Cerebellar nuclear complex (tissue), 1 donor: ENCODE measurements at places on chromosomes 5 and 9.

- no peak for DNase-seq
Observed at GRCh38 chr5:41796061-41796460, 74.2 kb downstream of the OXCT1 start.

- DNase-seq, result no peak
Observed at GRCh38 chr5:52910071-52910470, 79.1 kb upstream of the ITGA2 start.

- DNase-seq, result no peak
Observed at GRCh38 chr9:84000186-84000585, 19.6 kb downstream of the RMI1 start.

DNA sequence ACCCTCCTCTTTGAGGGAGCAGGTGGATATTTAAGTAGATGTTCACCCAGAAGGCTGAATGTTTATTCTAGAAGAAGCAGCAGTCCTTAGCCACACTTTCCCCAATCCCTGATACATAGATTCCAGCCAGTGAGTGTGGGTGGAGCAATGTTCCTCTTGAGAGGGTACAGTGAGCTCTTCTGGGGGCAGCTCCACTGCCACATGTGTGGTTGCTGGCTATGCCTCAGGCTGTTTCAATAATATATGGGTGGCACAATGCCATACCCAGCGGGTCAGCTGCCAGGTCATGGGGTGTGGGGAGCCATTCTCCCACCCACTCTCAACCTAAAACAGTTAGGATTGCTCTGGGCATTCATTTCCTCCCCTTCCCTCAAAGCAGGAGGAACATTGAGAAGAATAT, 61.6 kb upstream of the DAB2 start:
- DNase-seq, result no peak

GRCh38 chr5:96209829-96210228, 223.2 kb downstream of the PCSK1 start:
- no peak for DNase-seq

DNA sequence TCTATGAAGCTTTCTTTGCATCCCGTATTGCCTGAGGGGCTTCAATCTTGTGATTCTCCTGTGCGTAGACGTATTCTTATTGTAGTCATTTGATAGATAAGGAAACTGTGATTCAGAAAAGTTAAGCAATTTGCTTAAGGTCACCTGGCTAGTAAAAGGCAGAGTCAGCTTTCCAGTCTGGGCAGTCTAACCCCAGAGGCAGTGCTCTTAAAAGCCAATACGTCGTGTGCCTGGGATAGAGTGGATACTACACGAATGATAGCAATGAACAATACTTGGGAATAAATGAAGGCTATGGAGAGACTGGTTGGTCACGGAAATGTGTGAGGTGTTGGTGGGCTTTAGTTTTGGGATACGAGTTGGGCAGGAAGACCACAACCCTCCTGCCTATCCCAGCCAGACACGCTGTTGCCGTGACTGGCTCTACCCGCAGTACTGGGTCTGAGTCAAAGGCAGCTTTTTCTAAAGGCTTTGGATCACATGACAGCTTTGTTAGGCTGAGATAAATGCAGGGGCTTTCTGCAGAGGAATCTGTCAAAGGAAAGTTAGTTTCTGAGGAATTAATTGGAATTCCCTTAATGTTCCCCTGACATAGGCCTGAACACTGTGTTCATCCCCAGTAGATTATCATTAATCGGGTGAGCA, 302.6 kb downstream of the KIF4B start:
- DNase-seq, result no peak

GRCh38 chr5:172985596-172985995, 2.0 kb downstream of the ATP6V0E1 start:
- no peak for DNase-seq

GRCh38 chr5:103909391-103909790, 346.8 kb upstream of the NUDT12 start:
- no peak for DNase-seq

DNA sequence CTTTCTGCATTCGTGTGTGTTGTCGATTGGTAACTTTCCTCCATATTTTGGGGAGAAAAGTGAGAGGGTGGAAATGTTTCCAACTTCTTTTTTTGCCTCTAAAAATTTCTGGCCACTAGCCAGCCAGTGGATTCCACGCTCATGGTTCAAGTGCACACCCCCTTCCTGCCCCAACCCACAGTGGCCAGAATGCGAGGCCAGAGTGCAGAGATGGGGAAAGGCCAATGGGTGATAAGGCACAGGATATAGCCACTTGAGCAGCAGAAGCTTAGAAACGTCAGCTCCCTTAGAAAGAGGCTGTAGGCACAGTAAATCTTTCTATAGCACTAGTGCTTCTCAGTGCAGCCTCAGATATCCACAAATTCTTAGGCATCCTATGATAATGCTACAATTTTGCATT, 75.8 kb upstream of the ADRB2 start:
- no peak for DNase-seq

DNA sequence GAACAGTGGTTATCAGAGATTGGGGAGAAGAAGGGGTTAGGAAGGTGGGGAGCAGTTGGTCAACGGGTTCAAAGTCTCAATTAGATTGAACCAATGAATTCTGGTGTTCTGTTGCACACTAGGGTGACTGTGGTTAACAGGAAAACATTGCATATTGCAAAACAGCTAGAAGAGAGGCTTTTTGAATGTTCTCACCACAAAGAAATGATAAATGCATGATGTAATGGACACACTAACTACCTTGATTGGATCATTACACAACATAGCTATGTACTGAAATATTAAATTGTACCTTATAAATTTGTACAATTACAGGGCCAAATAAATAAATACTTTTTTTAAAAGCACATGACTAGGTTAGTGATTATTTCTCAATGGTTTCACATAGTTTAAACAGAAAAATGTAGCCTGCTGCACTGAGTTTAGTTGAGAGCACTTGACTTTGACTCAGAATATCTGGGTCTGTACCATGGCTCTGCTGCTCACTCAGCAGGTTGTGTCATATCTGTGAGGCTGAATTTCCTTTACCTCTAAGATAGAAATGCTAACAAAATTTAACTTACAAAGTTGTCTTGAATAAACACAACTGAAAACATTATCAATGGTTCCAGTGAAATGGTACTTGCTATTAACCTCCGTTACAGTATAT, 30.4 kb downstream of the NUDT12 start:
- DNase-seq, result no peak

- DNase-seq, result no peak
Observed at GRCh38 chr5:171647043-171647903, 138.3 kb upstream of the SMIM23 start.

DNA sequence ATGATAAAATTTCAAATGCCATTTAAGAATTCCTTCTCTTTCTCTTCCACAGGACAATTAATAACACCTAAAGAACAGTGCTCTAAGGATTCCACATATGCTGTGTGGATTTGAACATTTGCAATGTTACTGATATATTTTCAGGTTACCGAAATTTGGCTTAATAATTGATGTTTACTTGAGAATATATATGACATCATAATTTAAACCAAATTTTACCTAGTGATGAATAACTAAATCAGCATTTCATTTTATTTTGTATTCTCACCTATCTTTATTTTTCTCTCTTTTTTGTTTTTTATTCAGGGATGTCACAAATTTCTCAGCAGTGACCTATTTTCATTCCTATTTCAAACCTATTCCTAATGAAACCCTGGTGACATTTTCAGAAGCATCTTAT, 429.6 kb downstream of the SLCO4C1 start:
- DNase-seq, result no peak

DNA sequence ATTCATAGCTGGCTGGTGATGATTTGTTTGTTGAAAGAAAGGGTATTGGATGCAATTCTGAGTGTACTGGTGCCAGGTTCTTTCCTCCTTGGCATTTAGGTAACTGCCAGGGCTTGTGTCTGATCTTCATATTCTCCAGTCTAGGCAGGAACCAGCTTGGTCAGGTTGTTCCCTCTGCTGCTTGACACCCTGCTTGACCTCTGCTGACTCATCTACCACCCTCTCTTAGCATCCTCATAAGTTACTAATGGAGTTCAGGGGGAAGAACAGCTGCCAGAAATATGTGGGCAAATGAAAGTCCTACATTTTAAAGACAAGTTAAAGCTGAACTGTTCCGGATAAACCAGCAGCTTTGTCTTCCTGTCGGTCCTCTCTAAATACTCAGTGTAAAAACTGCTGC, 116.1 kb upstream of the TNC start:
- no peak for DNase-seq

DNA sequence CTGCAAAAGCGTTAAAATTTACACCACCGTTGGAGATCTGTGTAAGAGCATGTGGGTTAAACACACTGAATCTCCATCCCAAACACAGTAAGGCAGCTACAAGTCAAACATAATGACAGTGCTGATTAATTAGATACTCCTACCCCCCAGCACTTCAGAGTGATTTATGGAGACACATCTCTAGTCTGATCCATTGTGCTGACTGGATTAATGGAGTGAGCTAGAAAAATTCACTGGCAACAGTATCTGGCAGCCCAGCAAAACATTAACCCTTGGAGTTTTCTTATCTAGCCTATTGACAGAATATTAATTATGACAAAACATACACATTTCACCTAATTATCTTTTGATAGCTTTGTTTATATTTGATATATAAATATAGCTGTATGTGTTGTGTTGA, 188.6 kb upstream of the ISL1 start:
- DNase-seq, result no peak

GRCh38 chr5:113514289-113514635, 768 bp downstream of the YTHDC2 start:
- no peak for DNase-seq

DNA sequence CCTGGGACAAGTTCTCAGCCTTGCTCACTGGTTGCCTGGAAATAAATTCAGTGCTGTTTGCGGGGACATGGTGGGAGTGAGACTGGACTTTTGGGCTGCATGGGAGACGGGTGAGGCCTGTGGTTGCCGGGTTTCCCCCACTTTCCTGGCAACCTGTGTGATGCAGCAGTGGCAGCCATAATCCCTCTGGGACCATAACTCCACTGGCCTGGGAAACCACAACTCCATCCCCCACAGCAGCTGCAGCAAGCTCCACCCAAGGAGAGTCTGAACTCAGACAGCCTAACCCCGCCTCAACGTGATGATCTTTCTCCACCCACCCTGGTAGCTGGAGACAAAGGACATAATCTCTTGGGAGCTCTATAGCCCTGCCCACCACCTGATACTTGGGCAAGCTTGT, 349.9 kb downstream of the PIK3R1 start:
- DNase-seq, result no peak

DNA sequence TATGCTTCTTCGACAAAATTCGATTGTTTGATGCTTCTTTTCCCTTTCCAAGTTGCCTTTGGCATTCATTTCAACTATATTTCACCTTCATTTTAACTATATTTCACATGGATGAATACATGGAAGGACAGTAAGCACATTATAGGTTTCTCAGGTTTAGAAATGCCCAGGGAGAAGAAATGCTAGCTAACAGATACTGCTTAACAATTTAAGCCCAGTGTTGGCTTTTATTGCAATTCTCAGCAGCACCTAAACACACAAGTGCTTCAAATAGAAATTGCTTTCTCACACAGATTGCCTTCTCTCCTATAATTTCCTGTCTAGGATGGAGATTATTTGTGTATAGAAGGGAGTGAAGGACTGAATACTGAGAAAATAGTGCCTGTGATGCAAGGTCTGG, 30.2 kb upstream of the SMC5 start:
- peak; percentile 13 for DNase-seq

DNA sequence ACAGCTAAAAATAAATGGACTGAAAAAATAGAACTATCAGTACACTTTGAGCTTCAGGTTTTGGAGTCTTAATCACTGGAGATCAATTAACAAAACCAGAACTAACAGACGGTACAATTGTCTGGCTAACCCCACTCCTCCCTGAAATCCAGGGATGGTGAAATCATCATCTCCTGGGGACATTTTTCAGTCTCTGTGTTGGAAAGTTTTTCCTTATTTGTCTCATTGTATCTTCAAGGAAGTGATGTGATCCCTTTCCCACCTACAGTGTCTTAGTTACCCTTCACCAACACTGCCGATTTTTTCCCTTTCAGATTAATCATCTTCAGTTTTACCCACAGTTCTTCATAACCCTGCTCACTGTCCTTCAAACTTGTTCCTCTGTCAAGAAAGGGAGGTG, 81.9 kb downstream of the MAP1B start:
- DNase-seq, result no peak
